Effector memory CD4-positive, alpha-beta T cell (primary cell): ENCODE measurements at places on chromosomes 3 and 15.

GRCh38 chr15:59399465-59400102, 26.9 kb upstream of the MYO1E start:
- DNase-seq: no peak

DNA sequence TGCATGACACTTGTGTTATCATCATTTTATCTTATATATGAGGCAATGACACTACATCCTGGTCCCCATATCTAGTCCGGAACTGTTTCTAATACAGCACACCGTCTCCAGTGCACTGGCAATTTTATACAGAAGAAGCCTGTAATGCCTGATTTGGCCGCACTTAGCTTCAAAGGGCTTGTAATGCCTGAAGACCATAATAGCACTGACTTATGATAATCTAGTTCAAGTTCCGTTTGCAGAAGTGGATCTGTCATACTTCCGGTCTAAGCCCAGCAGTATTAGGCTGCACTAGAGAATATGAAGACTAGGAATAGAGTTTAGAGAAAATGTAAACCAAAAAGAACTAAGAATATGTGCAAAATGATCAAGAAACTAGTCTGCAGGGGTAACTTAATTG, 1.3 kb downstream of the BNIP2 start:
- no peak for DNase-seq

DNA sequence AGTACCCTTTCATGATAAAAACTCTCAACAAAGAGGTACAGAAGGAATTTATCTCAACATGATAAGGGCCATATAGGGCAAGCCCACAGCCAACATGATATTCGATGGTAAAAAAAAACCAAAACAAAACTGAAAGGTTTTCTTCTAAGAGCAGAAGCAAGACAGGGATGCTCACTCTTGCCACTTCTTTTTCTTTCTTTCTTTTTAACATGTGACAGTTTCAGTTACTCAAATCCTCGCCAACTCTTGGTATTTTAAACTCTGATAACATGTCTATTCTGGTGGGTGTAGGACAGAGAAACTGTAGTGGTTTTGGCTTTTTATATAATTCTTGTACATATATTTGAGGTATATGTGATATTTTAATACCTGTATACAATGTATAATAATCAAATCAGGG, 74.0 kb upstream of the NMNAT3 start:
- no peak for DNase-seq

DNA sequence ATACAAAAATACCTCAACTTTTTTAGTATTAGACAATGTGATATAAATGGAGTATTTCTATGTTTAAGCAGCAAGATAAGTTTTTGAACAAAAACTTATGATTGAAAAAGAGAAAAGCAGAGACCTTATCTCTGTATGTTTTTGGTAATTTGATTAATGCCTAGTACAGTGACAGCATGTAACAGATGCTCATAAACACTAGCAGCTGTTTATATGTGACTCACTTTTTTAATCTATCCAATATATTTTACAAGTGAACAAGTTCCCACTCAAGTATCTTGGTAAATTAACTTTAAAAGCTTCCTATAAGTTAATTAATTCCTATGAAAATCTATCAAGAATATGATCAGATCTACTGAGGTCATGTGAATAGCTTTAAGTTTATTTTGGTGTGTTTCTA, 55.1 kb downstream of the NGLY1 start:
- no peak for DNase-seq

DNA sequence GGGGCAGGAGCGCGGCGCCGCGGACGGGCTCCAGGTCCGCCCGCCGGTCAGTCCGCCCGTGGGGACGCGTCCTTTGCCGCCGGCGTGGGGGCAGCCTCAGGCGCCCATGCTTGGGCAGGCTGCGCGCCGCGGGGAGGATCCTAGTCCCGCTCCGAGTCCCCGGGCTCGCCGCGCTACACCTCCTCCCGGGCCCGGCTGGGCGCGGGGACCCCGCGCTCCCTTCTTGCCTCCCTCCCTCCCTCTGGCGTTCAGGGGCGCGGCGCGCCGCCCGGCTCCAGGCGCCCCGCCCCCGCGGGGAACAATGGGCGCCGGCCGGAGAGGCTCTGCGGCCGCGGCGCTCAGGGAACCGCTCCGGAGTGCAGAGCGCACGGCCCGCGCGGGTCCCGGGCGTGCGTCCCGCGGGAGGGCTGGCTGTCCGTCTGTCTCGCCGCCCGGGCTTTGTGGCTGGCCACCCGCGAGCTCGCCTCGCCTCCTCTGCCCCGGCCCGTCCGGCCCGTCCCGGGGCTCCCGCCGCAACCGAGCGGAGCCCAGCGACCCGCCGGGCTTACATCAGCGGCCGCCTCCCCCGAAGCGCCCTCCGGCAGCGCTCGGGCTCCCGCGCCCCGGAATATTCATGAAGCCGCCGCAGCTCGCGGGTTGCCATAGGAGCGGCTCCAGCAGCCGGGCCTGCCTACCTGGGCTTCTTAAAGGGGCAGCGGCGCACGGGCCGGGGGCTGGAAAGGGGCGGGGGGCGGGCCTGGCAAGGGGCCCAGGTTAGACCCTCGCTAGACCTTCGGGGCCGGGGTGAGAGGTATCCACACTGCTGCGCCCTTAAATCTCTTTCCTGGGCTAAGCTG, at the start of gene HCN4:
HCN4 (minus strand) TSS at position 658 of the 836 bp plus-strand sequence. CDS start 688 bp downstream, outside the sequence.
- DNase-seq: no peak

GRCh38 chr3:46705751-46706552, 4.8 kb downstream of the TMIE start:
- no peak for DNase-seq

DNA sequence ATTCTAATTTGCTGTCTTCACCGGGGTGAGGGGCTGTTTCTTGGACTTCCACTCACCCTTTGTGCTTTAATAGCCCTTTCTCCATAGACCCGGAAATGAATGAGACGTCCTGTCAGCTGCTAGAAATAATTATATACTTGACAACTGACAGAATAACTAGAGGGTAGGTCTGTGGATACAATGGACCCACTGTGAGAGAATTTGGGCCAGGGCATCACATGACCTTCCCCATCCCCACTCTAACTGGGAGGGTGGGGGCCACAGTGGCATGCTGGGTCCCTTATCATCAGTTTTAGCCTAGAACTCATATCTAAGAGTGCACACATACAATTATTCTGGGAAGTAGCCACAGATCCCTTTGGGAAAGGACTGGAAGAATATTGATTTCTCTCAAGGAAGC, 25.9 kb upstream of the MINAR1 start:
- no peak for DNase-seq

DNA sequence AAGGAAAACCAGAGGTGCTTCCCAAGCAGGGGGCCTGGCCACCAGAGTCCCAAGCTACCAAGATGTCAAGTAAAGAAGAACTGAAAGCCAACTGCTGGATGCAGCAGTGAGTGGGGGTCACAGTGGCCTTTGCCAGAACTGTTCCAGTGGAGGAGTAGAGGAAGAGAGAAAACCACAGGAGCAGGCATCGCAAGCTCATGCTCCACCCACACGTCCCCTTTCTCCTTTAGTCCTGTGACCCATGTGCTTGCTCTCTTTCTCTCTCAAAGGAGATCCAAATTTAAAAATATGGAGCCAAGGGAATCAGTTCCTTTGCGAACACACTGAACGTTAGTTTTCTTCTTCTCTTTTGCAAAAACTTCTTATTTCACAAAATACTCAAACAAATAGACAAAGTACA, 12.4 kb upstream of the ABHD2 start:
- no peak for DNase-seq

GRCh38 chr15:83206526-83207008, 1.1 kb downstream of the HDGFL3 start:
- DNase-seq: no peak

DNA sequence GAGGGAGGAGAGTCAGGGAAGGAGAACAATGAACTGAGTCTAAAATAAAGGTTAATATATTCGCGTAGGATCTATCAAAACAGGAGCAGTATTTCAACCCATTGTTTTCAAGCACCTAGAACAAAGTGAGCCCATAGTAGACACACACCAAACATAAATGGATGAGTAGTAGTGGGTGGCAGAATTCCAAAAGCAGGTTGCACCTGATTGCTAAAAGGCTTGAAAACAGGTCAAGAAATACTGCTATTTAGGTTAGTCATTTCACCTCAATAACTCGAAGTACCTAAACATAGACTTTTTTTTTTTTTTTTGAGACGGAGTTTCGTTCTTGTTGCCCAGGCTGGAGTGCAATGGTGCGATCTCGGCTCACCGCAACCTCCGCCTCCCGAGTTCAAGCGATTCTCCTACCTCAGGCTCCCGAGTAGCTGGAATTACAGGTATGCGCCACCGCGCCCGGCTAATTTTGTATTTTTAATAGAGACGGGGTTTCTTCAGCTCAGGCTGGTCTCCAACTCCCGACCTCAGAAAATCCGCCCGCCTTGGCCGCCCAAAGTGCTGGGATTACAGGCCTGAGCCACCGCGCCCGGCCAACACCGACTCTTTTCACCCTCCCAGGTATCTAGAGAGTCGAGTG, 855 bp upstream of the ABHD5 start:
- no peak for DNase-seq

DNA sequence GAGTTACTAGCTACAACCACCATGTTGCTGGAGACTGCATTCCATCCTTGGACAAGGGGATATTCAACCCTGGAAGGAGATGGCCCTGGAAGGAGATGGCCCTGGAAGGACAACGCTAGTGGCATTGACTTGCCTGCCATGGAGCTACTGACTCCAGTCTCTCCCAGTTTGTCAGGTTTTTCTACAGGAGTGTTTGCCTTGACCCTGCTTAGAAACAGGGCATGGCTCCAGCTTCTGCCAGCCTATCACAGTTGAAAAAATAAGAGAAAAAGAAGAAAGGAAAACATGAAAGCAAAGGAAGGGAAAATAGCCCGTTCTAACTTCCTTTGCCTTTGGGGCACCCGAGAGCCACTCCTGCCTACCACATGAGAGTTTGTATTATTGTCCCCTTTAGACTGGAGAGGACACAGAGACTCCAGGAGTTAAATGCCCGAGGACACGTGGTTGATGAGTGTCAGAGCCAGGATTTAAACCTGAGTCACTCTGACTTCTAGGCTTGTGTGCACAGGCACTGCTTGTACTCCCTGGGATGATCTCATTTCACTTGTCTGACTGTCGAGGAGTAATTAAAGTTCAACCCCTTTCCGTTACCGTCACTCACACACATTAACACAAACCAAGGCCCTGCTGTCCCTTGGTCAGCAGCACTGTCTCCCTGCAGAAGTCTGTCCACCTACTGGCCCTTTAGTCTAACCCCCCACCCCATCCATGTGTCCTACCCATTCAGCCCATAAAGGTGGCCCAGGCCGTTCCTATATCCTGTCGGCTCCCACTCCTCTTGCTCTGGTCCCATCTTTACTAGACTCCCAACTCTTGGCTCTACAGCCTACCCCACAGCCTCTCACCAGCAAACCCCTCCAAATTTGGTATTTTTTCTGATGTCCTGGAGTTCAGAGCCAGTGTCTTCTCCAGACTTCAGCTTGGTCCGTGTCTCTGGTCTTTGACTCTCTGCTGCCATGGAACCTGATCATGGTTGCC, 46.1 kb downstream of the C2CD4A start:
- no peak for DNase-seq

DNA sequence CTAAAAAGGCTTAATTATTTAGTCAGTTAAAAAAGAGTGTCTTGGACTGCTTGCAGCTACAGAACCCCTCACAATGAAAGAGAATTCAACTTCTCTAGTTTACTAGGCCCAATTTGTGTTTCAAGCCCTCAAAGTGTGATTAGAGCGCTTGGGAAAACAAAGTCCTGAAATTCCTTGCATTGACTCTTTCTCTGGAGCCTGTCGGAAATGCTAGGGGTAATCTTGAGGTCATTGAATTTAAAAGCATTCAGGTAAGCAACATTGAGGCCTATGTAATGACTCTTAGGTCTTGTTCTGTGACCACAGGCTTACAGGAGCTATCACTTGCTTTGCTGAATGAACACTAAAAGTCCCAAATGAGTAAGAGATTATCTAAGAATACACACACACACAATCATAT, 186.0 kb downstream of the NLGN1 start:
- DNase-seq: no peak

DNA sequence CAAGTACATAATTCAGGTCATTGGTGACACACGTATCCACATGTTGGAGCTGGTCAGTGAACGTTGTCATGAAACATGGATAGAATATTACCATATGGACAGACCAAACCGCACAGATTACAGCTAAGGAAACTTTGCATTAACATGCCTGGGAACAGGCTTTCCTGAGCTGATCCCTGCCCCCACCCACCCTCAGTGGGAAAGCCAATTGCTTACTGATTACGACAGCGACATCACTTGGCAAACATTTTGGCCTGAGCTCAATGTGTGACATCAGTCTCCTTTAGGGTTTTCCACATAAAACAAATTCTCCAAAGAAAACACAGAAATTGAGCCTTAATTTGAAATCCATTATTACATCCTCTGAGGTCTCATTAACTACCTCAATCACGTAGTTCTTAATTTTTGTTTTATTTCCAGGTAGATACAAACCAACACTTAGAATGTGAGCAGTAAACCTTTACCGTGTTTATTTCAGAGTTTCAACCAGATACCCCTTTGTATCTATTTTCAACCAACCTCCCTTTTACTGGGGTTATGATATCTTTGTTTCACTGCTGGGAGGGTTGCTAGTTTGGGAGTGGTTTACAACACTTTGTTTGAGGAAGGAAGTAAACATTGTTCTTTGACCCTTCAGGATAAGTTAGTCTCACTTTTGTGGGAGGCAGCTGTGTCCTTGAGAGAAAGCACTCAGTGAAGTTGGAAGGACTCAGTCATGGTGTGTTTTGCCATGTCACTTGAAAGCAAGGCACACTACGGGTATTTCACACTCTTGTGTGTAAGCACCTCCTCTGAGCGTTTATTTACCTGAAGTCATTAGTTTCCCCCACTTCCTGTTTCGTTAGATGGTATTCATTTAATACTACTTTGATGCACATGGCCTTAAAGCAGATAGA, 103.1 kb downstream of the CMSS1 start:
- no peak for DNase-seq

- DNase-seq: no peak
These were observed 280.7 kb downstream of the MFSD1 start for GRCh38 chr3:159082519-159082918.

DNA sequence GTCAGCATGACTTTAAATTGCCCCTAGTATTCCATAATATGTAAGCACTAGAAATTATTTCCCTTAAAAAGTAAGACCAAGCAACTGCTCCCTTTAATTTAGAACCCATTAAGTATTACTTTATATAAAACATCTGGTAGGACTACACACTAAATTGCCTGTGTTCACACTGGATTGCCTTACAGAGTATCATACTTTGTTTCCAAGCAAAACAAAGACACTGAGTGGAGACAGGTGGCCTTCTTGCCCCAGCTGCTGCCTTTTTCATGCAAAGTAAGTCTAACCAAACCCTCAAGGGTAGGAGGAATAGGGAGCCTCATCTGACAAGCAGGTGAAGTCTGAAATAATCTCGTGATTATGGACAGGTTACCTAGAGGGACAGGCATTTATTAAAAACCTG, 87.3 kb downstream of the PEX5L start:
- DNase-seq: no peak

GRCh38 chr15:72845981-72846383, 62.4 kb upstream of the ADPGK start:
- no peak for DNase-seq

DNA sequence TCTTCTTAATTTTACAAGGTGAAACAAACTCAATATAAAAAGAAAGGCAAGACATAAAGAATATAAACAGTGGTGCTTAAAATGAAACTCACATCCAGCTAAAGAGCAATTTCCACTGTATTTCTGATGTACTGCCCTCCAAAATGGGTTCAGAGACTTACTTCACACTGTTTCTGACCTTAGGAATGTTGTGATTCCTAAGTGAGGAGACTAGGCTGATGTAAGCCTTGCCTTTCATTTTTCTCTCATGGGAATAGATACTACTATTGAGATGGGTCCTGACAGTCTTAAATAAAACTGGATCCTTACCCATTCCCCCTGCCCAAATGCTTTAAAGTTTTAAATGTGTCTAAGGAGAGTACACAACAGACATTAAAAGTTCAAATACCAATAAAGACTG, 86.9 kb downstream of the CBLB start:
- DNase-seq: no peak

GRCh38 chr3:127606981-127607595, 8.9 kb downstream of the MCM2 start:
- no peak for DNase-seq
